ENCODE measurements at places on chromosomes 1 and 21.

DNA sequence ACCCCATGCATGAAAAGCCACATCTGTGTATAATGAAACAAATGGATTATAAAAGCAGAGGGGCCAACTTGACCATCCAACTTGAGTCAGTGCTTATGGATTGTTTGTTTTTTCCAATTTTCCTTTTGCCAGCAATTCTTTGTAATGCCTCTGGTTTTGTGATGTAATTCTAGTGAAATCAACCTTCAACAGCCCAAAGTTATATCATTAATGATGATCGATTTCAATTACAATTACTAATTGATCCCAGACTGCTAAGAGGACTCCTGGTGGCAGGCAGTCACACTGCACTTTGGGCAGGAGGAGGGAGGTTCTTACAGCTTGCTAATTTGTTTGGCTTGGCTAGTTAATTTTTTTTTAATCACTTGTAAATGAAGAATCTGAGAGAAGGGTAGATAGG is 552.3 kb downstream of the NUF2 start:
- no peak for DNase-seq

GRCh38 chr1:117599286-117600221 is 6.3 kb upstream of the TENT5C start:
- no peak for DNase-seq

- no peak for DNase-seq
These were observed 88.9 kb upstream of the HAO2 start for GRCh38 chr1:119279456-119280381.

- no peak for DNase-seq
These were observed 7.5 kb downstream of the HPCAL4 start for GRCh38 chr1:39683591-39684312.

DNA sequence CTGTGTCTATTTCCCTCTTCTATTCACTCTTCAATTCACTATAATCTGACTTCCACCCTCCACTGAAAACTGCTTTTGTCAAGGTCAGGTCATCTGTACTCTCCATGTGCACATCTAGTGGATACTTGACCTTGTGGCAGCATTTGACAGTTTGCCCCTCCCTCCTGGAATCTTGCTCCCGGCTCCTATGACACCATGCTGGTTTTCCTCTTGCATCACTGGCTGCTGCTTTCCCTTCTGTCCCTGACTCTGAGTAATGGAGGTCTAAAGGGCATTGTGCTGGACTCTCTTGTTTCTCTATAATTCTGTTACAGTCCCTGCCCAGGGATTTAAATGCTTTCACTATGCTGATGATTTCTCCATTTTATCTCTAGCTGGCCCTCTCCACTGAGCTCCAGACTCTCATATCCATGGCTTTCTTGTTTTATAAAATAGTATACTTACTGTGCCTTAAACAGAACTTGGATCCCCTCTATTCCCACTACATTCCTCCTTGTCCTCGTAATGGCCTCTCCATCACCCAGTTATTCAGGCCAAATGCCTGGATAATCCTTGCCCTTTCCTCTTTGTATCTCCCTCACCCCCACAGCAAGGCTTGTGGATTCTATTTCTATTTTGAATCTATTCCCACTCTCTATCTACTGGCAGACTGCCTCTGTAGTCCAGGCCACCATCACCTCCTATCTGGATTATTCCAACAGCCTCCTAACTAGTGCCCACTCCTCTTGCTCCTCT is 36.8 kb upstream of the PODN start:
- no peak for DNase-seq

DNA sequence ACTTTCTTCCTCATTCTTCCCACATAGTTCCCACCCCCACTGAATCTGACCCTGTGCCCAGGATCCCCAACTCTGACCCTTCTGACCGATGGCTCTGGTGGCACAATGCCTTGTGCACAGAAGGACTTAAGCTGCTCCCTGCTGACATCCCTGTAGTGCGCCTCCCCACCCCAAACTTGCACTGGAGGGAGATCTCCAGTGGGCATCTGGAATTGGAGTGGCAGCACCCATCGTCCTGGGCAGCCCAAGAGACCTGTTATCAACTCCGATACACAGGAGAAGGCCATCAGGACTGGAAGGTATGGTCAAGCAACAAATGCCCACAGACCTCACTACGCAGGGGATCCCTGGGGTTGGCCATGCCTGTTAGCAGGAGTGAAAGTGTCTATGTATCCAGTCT is 9.0 kb downstream of the MPL start:
- DNase-seq, result no peak

DNA sequence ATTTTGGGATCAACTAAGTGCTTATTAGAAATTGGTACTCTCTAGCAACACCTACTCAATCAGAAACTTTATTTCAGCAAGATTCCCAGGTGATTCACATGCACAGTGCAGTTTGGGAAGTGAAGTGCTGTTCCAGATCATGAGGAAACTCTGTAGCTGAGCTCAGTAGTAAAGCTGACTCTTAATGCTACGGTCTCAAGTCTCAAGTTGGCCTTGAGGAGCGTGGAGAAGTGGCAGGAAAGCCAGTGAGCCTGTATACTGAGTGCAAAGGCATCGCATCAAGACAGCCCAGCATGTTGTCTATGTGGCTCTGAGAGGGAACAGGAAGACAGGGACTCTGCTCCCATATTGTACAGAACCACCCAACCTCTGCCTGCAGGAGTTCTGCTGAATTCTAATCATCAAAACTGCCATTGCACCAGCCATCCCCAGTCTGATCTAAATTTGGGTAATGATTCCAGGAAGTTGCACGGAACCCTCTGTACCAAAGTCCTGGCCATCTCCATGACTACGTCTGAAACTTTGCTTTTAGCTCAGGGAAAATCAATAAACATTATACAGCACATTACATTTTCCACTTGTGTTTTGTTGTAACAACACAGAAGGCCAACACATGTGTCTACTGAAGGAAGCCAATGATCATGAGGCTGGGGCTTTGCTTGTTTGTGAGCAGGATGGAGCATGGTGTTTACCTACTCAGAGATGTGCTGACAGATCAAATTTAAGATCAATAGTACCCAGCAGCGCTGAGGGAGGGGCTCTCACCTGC is 105.1 kb upstream of the TLR5 start:
- DNase-seq, result no peak

DNA sequence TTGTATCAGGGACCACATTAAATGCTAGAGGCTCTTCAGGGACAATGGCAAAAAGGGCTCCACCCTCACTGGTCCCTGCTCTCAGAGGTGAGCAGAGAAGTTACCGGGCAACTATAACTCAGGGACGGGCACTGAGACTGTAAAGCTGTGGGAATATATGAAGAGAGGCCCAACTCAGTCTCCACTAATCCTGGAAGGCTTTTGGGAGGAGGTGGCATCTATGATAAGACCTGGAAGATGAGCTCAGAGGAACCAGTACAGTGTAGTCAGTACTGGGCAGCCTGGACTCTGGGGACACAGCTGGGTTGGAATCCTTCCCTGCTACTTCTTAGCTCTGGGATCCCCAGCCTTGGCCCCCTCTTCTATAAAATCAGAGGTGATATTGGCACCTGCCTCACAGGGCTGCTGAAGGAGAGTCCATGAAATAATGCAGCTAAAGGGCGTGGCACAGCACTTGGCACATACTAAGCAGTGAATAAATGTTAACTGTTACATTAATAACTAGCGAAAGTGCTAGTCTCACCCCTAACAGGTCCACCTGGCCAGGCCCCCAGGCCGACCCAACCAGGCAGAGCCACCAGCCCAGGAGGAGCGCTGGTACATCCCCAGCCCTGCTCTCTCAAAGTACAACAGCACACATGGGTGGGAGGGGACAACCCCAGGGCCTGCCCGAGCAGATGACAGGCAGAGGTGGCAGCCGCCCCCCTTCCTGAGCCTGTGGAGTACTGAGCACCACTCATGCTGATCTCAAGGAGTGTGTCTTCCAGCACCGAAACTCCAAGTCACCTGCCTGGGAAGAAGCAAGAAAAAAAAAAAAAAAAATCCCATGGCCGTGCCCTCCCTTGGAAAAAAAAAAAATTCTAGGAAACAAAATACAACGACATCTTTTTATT is 62.7 kb downstream of the CASZ1 start:
- DNase-seq, result no peak

DNA sequence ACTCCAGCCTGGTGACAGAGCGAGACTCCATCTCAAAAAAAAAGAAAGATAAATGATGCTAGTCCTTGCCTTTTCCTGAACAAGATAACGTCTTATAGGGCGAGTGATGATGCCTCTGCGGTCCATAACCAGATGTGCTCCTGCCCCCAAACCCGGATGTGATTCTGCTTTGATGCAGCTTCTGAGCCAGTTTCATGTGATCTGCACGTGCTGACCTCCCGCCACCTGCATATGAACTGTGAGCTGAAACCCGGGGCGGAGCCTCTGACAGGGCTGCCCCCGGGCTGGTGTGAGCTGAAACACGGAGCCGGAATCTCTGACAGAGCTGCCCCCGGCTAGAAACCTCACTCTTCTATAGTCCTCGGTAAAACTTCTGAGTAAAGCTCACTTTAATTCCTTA is 1.3 kb downstream of the KRTAP12-4 start:
- DNase-seq, result no peak

- no peak for DNase-seq
These were observed 93.5 kb downstream of the SIK1 start for GRCh38 chr21:43333298-43334062.

GRCh38 chr1:241482761-241483250 is 36.7 kb downstream of the FH start:
- no peak for DNase-seq

GRCh38 chr1:93864175-93864574 is 14.8 kb downstream of the DNTTIP2 start:
- DNase-seq, result no peak

DNA sequence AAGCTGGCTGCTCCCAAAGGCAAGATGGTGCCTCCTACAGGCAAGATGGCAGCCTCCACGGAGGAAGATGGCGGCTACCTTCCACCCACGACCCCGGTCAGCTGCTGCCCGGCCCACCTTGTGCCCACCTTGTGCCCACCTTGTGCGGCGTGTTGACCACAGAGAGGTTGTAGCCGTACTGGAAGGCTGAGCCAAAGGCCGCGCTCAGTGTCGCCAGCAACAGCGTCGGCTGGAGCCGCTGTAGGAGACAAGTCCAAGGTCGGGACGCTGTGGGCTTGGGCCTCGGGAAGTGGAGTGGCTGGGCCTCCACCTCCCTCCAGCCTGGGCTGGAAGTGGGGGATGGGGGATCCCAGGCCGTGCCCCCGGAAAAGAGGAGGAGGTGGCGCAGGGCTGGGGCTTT is 1.4 kb downstream of the SLC2A7 start:
- DNase-seq, result no peak

DNA sequence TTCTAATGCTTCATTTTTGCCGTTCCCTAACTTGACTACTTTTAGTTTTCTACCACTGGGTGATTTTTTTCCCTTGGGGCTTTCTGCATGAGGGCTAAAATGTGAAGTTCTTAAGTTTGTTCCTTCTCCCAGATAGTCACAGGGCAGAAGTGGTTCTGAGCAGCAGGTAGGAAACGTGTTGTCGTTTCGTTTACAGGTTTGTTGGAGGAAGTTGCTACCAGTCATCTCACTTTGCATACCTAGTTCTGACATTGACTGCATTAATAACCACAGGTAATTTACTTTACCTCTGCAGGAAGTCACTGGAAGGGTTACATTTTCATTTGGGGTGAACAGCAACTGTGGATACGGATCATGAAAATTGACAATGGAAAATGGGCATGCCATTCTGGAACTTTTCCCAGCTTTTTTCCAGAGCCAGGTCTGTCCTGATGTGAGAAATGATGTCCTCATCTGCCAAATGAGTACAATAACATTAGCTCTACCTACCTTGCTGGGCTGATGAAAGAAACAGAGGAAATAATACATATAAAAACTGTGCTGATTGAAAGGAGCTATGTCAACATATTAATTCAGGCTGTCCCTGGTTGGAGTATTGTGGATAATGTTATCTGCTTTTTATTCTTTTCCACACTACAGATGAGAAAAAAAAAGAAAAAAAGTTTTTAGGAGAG is 94.2 kb downstream of the DISC1 start:
- DNase-seq, result no peak

DNA sequence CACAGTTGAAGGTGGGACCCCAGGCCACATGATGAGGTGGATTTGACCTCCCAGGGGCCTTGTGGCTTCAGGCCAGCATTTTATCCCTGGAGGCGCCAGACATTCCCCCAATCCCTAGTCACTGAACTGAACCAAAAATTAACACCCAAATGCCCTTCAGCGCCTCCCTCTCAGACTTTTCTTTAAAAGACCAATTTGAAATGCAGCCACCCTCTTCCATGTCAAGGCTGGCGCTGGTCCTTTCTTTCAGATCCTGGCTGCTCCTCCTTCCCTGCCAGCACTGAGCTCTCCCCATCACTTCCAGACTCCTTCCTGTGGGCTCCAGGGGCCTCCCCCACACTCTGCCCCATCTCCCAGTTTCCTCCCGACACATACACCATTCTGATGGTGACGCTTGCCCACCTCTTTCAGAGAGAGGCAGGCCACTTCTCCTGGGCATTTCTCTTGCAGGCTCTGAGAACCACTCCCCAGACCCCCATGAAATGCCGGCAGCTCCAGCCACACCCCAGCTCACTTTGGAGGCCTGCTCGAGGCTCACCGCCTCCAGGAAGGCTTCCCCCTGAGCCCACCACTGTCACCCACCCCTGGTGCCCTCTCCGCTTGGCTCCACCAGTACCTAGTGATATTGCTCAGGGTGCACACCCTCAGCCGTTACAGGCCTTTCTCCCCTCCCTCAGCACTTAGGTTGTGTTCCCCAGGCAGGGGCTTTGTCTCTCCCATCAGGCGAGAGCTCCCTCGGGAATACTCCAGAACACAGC is 27.0 kb downstream of the NAV1 start:
- DNase-seq, result no peak

DNA sequence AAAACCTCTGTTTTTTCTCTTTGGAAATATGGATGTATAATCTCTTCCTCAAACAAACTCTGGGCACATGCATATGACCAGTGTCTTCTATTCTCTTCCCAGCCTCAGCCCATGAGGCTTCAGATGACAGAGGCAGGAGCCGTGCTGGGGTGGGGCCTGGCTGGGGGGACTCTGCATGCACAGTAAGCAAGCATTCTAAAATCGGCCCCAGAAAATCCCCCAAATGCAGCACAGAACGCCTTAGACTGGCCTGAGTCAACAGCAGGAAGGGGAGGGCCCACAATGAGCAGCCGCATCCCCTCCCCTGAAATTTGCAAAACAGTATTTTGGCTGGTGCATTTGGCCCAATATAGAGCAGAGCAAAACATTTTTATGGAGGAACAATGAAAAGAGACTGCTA is 47.8 kb downstream of the ITPKB start:
- DNase-seq, result no peak

DNA sequence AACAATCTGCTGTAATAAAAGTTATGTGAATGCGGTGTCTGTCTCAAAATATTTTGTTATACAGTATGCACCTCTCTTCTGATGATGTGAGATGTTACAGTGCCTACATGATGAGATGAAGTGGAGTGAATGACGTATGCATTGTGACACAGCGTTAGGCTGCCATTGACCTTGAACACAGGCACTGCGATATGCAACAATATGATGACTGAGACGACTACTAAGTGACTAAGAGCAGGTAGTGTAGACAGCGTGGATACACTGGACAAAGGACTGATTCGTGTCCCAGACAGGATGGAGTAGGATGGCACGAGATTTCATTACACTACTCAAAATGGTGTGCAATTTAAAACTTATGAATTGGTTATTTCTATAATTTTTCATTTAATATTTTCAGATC is 8.4 kb downstream of the SGIP1 start:
- no peak for DNase-seq
